ENCODE measurements at places on chromosomes 6 and 20.
A peak's percentile ranks its signal among the peaks of the same experiment; 100 is the strongest.

DNA sequence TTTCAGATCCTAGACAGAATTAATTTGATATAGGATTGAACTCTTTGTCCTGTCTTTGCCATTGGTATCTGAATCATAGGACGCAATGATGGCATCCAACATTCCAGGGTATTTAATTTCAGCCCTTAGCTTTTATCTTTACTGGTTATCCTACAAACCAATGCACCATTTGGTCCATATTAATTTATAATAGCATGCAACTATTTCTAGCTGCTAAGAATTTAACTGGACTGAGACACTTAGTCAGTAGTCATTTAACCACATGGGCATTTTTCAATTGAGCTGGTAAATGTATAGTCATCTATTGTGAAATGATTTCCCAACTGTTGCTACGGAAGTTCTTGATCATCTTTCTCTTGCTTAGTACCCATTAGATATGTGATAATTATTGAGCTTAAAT lies 141.1 kb downstream of the CD164 start:
- DNase-seq = peak; percentile 86

- DNase-seq = no peak
Observed at GRCh38 chr20:51889466-51889865, 87.1 kb upstream of the SALL4 start.

DNA sequence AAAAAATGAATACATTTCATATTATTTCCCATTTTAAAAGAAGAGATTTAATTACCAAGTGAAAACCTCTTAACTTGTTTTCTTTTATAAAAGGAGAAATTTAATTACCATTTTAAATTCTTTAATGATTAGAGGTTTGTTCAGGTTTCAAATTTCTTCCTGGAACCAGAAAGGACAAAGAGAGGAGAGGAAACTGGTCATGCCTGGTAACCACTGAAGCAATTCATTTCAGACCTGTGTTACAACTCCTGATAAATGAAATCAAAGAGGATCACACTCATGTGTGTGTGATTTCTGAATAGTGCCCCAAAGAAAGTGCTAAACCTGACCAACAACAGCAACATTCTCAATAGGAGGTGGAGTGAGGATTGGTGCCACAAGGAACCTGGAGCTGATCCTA lies 12.6 kb upstream of the SLPI start:
- DNase-seq = no peak

DNA sequence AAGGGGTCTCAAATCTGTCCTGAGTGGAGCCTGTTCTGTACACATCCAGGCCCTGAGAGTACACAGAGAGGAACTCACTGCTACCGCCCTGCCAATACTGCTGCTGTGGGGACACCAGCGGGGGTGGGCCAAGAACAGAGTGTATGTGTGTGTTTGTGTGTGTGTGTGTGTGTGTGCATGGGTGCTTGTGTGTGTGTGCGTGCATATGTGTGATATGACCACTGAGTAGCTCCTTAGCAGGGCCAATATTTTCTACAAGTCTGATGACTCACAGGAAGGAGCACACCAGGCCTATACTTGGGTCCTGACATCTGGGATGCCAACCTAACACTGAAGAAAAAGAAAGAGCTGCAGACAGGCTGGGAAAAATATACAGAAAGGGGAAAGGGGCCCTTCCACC lies 1.4 kb downstream of the RAET1E start:
- DNase-seq = peak; percentile 51

GRCh38 chr6:3937438-3937837 lies 88.3 kb downstream of the FAM50B start:
- no peak for DNase-seq

- DNase-seq = no peak
Observed at GRCh38 chr6:77245026-77245425, 218.3 kb downstream of the HTR1B start.

- DNase-seq = no peak
Observed at GRCh38 chr20:14512839-14513238, 175.4 kb upstream of the FLRT3 start.

GRCh38 chr6:155276638-155277037 lies 12.8 kb downstream of the CLDN20 start:
- DNase-seq = no peak

GRCh38 chr6:119079283-119079809 lies 882 bp upstream of the FAM184A start:
- peak; percentile 19 for DNase-seq

GRCh38 chr6:13883966-13884365 lies 40.8 kb upstream of the RNF182 start:
- no peak for DNase-seq

DNA sequence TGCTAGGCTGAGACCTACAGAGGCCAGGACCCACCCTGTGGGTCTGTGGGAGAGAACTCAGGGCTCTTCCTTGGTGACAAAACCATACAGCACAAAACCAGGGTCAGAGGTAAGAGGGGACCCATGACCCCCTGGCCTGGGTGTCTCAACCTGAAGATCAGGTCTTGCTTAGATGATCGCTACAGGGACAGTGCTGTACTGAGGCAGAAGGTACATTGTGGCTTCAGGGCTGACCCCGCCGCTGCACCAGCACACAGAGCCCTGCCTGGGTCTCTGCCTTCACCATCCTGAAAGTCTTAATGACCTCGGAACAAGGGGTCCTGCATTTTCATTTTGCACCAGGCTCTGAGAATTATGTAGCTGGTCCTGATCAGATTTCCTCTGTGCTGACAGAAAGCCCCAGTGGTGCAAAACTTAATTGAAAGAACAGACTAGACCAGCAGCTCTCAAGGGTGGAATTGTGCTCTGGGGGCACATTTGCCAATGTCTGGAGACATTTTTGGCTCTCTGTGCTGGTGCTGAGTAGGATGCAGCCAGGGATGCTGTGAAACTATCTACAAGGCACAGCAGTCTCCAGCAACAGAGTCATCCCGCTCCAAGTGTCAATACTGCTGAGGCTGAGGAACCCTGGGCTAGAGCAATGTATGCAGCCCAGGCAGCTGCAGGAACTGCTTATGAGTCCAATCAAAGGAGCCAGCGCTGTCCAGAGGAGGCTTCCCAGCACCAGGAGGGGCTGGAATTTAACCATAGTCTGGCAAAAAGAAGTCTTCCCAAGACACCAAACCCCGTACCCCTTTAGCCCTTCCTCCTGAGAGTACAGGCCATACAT lies 254.9 kb downstream of the ERMARD start:
- DNase-seq = no peak

- DNase-seq = no peak
Observed at GRCh38 chr20:49758781-49759180, 45.1 kb upstream of the B4GALT5 start.

GRCh38 chr6:39059496-39060310 lies 11.1 kb downstream of the GLP1R start:
- DNase-seq = no peak

GRCh38 chr6:65088575-65088974 lies 618.5 kb downstream of the EYS start:
- no peak for DNase-seq

- no peak for DNase-seq
Observed at GRCh38 chr20:64230461-64231145, 24.9 kb upstream of the PCMTD2 start.

- DNase-seq = no peak
Observed at GRCh38 chr6:164151161-164152120, 736.9 kb downstream of the QKI start.

DNA sequence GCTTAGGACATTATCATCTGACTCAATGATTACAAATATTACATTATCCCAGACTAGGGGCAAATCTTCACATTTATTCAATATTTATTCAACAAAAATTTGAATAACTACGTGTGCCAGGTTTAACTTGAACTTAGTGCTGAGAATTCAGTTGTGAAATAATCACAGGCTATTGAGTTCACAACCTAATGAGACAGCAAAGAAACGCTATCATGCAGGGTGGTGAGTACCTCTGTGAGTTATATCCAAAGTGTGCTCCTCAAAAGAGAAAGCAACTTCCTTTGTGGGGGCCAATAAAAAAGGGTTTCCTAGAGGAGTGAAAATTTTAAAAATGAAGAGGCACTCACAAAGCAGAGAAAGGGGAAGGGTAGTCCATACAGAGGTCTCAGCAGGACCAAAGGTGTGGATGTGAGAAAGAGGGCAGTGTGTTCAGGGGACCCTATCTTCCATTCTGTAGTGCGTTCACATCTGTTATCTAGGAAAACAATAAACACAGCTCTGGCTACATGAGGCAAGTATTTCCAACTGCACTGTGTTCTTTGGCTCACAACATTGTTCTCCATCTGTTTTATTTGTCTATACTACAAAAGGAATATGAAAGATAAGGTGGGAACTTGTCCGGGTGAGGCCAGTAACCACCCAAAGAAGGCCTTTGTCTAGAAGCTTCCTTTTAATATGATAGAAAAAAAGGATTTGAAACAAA lies 155.4 kb upstream of the MARCKS start:
- DNase-seq = no peak

- peak; percentile 31 for DNase-seq
Observed at GRCh38 chr20:49426873-49427272, 55.6 kb downstream of the KCNB1 start.

DNA sequence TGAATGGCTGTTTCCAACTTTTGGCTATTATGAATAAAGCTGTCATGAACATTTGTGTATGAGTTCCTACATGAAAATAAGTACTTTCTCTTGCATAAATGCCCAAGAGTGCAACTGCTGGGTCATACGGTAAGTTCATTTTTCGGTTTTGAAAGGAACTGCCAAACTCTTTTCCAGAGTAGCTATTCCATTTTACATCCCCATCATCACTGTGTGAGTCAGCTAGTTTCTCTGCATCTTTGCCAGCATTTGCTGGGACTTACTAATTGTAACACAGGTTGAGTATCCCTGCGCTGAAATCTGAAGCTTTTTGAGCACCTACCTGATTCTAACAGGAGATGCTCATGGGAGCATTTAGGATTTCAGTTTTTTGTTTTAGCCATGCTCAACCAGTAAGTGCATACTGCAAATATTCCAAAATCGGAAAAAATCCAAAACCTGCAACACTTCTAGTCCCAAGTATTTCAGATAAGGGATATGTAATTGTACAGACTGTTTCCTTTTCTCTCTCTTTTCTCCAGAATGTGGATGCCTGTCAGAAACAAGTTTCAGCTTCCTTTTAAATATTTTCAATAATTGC lies 118.4 kb downstream of the DTNBP1 start:
- DNase-seq = peak; percentile 12

- DNase-seq = peak; percentile 61
Observed at GRCh38 chr6:28161410-28162079, 19.9 kb downstream of the ZKSCAN8 start.

DNA sequence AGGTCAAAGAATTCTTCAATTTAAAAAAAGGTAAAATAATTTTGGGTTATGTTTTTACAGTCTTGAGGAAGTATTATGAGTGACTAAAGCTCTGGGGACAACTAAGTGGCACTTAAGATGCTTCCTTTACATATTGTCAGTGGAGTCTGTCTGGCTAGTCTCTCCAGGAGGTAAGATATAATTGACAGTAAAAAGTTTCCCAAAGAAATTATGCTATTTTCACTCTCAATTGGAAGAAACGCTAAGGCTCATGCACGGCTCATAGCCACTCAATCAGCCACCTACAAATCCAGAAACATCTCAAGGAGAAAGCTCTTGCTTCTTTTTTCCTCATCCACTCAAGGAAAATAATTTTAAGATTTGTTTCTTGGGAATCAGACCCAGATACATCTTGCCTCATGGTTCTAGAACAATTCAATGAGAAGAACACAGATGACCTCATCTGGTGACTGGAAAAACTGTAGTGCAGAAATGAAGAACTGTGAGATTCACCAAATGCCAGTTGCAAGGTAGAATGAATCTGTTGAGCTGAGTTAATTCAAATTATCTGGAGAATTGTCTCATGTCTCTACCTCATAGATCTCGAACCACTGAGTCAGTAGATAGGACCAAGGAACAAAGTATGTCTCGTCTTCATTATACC lies 252.9 kb downstream of the TPBG start:
- DNase-seq = peak; percentile 10

GRCh38 chr6:108805611-108806167 lies 42.5 kb upstream of the ARMC2 start:
- no peak for DNase-seq

DNA sequence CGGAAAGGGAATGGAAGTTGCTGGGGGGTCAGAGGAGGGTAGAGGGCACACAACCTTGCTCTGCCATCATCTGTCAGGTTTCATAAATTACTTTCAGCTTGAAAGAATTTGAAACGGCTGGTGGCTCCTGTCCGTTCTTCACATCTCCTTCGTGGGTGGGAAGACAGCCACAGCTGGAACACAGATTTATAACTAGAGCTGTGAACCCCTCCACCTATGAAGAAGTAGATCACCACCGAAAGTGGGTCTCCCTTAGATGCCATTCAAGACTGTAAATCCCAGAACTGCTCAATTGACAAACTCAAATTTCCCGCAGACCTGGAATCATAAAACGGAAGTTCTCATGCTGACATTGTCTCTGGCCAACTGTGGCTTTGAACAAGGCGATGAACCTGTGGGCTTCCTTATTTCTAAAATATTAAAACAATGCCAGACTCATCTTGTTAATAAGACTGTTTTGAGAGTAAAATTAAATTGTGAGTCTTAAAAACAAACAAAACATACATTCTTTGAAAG lies 65.3 kb downstream of the BTBD3 start:
- DNase-seq = no peak

GRCh38 chr6:116631379-116631990 lies 15.2 kb downstream of the RSPH4A start:
- no peak for DNase-seq

DNA sequence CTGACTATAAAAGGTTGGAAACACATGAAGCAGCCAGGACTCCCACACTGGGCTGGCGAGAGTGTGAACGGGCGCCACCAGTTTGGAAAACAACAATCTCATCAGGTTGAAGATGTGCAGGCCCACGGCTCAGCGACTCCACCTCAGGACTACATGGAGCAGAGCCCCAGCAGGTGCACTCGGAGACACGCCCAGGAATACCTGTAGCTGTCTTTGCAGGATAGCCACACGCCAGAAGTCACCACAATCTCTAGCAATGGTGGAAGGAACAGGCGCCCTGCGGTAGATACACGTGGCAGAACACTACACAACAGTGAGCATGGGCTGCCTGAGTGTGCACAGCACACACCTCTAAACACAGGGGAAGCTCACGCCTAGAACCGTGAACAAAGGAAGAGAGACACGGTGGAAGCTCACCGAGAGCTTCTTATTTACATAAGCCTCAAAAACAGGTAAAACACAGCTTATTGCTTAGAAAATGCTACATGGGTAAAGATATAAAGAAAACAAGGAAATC lies 28.7 kb upstream of the RPS6KA2 start:
- DNase-seq = no peak

GRCh38 chr6:157494132-157494710 lies 113.2 kb downstream of the ZDHHC14 start:
- DNase-seq = peak; percentile 30

DNA sequence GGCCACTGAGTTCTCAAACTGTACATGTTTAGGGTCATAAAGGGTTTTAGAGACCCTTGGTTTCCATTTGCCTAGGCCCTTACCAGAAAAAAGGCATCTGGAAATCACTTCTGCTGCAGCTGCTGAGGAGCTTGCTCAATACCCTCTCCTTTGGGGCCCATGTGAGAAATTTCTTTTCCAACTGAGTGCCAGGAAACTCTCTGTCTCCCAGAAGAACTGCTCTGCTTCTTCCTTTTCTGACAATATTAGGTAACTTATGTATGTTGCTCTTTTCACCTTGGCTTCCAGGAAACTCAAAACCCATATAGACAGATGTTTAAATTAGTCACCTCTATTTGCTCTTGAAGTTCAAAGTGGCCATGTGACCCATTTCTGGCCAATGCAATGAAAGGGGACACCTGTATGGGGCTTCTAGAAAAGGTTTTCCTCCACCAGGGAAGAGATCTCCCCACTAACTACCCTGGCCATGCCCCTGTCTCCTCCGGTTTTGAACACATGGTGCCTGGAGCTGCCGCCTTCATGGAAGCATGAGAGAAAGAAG lies 121.6 kb downstream of the PREX1 start:
- DNase-seq = peak; percentile 72
